ENCODE measurements at places on chromosomes 3 and 15.

DNA sequence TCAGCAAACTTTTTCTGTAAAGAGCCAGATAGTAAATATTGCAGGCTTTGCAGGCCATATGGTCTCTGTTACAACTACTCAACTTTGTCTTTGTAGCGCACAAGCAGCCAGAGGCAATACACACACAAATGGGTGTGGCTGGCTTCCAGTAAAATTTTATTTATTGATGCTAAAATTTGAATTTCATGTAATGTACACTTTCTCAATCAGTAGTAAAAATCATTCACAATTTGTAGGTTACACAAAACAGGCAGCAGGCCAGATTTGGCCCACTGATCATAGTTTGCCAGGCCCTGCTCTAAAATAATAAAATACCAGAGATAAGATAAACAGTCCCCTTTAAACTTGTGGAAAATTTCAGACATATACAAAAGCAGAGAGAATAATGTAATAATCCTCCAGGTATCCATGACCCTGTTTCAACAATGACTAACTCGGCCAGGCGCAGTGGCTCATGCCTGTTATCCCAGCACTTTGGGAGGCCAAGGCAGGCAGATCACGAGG is 330.3 kb downstream of the SHQ1 start:
- DNase-seq, result no peak

DNA sequence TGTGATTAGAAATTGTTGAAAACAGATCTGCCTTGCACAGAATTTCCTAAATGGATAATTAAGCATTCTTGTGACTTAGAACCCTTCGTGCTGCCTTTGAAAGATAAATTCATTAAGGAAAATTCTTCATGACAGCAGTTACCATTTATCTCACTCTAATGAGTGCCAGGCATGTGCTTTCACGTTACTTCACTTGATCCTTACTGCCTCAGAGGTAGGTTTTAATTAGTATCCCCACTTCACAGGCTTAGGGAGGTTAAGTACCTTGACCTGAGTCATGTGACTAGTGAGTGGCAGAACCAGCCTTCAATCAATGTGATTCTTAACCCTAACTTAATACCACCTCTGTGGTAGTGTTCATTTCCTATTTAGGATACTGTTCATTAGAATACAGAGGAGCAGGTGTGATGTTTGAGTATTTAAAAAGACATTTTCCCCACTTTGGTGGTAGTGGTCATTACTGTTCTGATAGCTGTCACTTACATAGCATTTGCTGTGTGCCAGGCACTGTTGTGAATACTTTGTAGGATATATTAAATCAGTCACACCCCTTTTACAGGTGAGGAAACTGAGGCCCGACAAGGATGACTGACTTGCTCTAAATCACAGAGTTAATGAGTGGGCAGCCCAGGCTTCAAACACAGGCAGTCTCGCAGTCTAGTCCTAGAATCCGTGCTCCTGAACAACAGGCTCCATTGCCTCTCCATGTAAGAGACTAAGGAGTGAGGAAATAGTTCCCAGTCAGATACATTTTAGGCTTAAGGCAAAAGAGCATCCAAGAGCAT is 57.9 kb downstream of the RLBP1 start:
- DNase-seq, result no peak

DNA sequence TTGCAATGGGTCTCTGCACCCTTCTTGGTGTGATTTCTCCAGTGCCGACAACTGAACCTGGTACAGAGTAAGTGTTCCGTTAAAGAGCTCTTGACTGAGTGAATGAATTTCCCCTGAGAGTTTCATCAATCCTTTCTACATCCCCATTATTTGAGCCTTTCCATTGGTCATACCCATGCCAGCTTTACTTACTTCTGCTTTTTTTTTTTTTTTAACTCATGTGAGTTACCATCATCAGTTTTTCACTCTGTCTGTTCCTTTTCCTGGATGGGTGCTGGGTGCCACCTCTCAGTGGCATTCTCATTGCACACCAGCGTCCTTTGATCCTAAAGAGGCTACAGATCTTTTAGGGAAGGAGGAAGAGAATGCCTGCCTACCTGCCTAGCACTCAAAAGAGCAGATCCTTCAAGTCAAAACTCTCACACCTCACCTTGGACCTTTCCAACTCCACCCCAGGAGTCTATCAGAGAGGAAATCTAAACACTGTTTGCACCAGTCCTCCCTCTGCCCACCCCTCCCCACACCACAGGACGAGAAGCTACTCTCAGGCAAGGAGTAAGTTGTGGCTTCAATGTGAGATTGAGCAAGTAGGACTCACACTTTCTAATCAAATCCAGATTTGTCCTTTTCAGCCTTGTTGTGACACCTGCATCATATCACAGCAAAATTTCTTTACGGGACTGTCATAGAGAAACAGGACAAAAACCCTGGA is 13.1 kb upstream of the USP3 start:
- no peak for DNase-seq

DNA sequence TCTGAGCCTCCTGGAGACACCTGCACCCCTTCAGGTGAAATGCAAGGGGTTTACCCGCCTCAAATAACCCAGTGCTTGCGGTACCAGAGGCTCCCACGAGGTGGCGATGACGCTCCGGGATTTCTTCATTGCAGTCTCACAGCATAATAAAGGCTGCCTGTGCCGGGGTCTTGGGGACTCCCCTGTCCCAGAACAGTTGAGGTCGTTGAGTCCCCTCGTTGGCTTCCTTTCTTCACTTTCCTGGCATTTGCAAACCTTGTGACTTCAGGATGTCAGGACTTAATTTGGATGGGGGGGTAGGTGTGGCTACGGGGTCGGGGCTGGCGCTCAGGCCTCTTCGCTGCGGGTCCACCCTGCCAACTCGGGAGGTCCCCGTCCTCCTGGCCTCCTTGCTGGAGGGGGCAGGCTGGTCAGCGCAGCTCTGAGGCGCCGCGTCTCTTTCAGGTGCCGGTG is 1.3 kb downstream of the GNAT1 start:
- peak; percentile 37 for DNase-seq

DNA sequence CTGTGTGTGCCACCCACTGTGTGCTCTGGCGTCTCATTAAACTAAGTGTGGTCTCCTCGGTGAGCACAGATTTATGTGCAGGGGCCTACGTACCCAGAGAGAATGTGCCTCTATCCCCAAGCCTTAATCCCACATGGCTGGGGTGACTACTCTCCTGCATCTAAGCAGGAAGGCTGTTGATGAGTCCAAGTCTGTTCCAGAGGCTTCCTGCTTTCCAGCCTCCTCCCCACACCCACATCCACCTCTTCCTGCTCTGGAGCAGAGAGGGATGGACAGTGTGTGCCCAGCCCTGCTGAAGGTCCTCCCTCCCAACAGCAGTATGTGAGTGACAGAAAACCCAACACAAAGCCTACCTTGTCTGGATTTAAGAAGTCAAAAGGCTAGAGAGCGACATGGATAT is 38.8 kb upstream of the BCL2L10 start:
- no peak for DNase-seq

DNA sequence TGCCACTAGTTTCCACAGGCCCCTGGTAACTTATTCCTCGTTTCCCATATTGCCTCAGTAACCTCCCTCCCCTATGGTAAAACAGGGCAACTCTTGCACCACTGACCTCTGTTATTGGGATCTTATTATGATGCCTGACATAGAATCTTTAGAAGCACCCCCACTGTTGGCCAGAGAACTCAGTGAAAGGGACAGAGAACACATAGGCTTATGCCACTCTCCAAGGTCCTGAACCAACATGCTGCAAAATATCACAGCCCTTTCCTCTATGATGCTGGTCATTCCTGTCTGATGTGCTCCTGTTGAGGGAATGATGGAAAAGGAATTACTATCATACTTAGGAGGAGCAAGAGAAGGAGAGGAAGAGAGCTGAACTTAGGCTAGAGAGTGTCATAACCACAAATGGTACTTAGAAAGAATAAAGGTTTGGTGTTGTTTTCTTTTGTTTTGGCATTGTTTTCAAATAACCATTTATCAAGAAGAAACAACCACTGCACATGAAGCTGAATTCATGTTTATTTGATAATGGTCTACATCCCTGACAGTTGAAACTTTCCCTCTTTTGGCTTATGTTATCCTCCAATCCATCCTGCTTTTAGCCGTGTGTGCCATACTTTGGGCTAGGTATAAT is 330.2 kb downstream of the EPHB1 start:
- no peak for DNase-seq

GRCh38 chr3:175476489-175476888 is 617.4 kb downstream of the NAALADL2 start:
- no peak for DNase-seq

DNA sequence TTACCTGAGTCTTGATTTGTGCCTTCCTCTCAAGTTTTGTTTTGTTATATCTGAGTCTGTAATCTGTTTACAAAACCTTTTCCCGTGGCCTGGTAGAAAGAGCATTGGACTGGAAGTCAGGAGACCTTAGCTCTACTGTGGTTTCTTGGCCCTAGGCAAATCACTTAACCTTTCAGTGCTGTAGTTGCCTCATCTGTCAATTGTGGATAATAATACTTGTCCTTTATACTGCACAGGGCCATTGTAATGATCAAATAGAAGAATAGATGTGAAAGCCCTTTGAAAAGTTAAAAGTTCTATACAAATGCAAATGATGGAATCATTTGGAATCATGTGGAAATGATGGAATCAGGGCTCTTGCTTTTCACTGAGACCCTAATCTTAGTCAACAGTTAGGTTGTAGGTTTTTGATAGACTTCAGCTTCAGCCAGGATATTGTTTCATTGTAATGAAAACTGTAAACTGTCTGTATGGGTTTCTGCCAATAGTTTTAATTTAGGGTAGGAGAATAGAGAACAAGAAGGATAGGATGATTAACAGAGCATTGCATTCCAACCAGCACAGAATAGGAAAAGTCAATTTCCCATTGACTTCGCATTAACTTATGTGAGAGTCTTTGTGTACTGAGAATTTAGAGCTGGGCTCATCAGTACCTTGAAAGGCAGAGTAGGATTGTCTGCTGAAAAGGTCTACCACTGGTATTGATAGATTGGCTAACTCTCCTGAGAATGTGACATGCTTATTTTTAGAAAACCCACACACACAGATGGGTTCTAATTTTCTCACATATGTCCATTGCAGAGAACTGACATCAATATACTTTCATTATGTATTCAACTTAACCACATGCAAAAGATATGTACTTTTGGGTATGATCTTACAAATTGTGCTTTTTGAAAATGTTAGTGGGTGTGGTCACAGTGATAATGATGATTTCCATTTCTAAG is 21.8 kb downstream of the MAP2K5 start:
- DNase-seq, result no peak

DNA sequence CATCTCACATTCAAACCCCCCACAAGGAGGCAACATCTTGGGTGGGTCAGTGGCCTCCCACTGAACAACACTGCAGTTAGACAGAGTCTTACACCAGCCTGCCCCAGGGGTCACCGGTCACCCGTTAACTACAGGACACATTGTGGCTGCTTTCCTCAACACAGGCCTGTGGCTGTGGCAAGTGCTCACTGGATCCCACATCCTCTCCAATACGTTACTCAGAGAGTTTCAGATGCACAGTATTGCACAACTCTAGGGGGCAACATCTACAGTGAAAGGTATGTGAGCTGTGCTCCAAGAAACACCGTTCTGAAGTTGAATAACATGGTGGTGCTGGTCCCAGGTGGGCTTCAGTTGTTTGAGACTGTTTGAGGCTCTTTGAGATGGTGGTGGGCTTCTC is 41.0 kb downstream of the CTDSPL start:
- no peak for DNase-seq

DNA sequence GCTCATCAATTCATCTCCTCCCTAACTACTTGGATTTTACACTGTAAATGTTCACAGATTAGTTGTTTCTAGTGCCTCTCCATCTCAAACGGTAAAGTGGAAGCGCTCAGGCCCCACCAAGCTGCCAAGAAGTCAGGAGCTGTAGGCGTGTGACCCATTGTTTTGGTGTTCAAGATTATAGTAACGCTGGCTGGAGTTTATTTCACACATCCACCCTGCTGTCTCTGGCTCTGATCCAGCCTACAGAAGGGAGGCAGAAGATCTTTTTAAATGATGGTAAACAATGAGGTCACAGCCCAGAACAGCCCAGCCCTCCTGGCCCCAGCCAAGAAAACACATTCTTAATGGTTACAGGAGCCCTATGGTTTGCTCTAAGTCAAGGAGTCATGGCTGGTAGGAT is 25.7 kb upstream of the GALNT15 start:
- DNase-seq, result no peak

- DNase-seq, result no peak
These were observed 214.9 kb upstream of the WNT5A start for GRCh38 chr3:55701997-55702396.

GRCh38 chr3:166844329-166844728 is 535.8 kb downstream of the ZBBX start:
- no peak for DNase-seq

DNA sequence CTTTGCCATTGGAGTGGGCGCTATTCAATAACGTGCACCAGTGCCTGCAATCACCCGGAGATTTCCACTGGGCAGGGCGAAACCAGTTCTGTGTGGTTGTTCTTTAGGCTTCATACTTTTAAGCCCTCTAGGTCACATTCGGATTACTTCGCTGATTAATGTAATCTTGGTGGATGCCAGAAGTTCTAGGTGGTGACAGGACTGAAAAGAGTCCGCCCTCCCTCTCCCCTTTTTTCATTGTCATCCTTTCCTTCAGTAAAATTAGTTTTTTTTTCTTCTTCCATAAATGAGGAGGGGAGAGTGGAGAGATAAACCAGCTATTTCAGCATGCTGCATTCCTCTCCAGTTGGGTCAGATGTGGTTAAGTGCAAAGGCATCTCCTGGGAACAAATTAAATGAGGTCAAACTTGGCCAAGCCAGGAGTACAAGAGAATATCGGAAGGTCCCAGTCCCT is 2.3 kb upstream of the SLC2A2 start:
- no peak for DNase-seq

DNA sequence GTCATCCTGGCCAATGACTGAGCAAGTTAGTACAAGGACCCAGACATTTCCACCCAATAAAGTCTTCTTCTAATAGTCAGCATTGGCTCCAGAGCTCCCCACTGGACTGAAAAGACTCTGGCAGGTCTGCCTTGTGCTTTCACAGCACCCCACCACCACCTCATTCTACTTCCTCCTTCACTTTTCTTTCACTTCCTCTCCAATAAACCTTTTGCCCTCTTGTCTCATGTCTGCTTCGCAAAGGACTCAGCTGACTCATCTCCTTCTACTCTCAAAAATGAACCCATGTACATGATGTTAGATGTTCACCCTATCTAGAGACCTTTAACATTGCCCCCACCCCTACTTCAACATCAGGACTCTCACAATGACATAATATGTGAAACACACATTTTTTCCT is 181.0 kb upstream of the PPP2R3A start:
- no peak for DNase-seq

DNA sequence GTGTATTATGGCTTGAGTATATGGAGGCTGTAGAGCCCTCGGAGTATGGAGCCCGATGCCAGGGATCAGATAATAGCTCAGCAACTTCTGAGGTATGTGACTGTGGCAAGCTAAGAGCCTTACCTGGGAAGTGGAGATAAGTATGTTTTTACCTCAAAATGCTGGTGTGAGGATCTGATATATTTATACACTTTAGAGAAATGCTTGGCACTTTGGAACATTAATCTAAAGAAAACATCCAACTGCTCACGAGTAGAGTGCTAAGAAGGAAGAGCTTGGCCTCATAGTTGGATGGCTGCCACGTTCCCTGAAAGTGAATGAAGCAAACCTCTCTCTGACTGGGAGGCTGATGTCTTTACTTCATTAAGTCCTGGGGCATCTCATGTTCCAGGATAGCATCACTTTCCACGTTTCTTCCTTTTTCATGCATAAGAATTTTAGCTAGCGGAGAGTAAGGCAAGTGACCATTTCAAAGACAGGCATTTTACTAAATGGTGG is 58.9 kb upstream of the GOLGA8J start:
- peak; percentile 12 for DNase-seq
